ENCODE measurements at places on chromosomes 4 and X. TPM values are rescaled to one million over a fixed set of nuclear protein-coding genes. Genes with fewer than 3 reads are reported as not detected.

DNA sequence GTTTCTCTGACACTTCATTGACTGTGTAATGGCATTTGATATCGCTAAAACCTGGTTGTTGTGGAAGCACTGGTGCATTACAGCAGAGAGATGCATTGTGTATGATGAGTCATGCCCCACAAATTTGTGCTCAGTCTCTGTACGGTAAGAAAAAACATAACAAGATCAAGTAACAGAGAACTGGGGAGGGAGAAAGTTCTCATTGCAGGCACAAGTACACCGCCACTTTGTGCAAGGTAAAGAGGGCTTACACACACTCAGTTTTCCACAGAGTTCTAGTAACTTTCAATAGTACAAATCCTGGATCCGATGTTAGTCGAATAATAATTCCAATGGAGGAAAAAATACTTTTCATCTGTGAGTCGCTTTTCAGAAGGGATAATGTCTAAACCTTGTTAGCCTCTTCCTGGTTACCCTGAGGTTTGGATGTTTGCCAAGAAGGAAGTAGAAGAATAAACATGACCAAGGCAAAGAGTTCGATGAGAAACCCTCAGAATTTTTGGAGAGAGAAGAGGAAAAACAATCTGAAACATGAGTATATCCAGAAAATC is 512.5 kb upstream of the SLIT2 start:
- no peak for DNase-seq
- H3K27ac ChIP-seq = no peak overlapping the region
- no peaks in the 10 kb centered on the region for H3K27me3 ChIP-seq
- H3K4me1 ChIP-seq = peaks cover 17% of the 10 kb centered on the region
- H3K4me3 ChIP-seq = no peak overlapping the region

DNA sequence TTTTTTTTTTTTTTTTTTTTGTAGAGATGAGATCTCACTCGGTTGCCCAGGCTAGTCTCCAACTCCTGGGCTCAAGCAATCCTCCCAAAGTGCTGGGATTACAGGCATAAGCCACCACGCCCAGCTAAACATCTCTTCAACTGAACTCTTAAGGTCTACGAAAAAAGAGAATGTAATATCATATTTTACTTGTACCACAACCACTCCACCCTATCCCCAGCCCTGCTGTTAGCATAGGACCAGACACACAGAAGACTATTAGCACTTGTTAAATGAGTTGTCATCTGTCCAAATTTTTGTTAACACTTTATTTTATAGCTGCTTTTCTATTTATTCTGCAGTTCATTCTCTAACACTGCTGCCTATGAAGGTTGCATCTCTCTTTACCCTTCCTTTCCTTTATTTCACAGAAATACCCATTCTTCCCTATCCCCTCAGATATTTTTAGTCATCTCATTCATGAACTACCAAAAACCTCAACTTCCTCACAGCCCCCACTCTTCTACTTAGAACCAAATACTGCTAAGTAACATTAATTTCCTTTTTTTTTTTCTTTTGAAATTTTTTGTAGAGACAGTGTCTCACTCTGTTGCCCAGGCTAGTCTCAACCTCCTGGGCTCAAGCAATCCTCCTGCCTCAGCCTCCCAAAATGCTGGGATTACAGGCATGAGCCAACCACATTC is 10.1 kb downstream of the SNX12 start:
- no peak for DNase-seq
- no peaks in the 10 kb centered on the region for H3K27me3 ChIP-seq
- H3K4me1 ChIP-seq = no peaks in the 10 kb centered on the region
- H3K27ac ChIP-seq = no peak overlapping the region
- H3K36me3 ChIP-seq = peaks cover 14% of the 10 kb centered on the region

DNA sequence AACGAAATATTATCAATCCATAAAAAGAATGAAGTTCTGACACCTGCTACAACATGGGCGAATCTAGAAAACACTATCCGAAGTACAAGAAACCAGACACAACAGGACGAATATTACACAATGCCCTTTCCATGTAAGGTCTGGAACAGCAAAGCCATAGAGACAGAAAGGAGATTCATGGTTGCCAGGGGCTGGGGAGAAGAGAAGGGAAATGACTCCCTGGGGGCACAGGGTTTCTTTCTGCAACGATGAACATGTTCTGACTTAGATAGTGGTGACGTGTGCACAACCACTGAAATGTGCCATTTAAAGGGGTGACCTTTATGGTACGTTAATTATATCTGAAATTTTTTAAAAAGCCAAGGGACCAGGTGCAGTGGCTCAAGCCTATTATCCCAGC is 28.3 kb downstream of the GPR143 start:
- H3K27ac ChIP-seq = no peak overlapping the region
- no peak overlapping the region for H3K4me3 ChIP-seq
- peaks cover 7% of the 10 kb centered on the region for H3K36me3 ChIP-seq
- no peaks in the 10 kb centered on the region for H3K27me3 ChIP-seq
- DNase-seq = no peak

- H3K36me3 ChIP-seq = peaks cover 7% of the 10 kb centered on the region
- DNase-seq = no peak
- H3K27ac ChIP-seq = no peak overlapping the region
- H3K4me3 ChIP-seq = no peak overlapping the region
- H3K27me3 ChIP-seq = no peaks in the 10 kb centered on the region
These were observed 55.5 kb downstream of the CLDN22 start for GRCh38 chr4:183264614-183265013.

GRCh38 chrX:24027985-24028384 is 999 bp upstream of the KLHL15 start:
- no peak overlapping the region for H3K27ac ChIP-seq
- peak overlapping the region; percentile 39 for H3K4me3 ChIP-seq
- H3K36me3 ChIP-seq = peaks cover 3% of the 10 kb centered on the region
- H3K4me1 ChIP-seq = peaks cover 20% of the 10 kb centered on the region
- H3K27me3 ChIP-seq = no peaks in the 10 kb centered on the region

Gene UCP1
- total RNA-seq = not detected

Gene TMEM47
- 45.4 TPM for total RNA-seq

DNA sequence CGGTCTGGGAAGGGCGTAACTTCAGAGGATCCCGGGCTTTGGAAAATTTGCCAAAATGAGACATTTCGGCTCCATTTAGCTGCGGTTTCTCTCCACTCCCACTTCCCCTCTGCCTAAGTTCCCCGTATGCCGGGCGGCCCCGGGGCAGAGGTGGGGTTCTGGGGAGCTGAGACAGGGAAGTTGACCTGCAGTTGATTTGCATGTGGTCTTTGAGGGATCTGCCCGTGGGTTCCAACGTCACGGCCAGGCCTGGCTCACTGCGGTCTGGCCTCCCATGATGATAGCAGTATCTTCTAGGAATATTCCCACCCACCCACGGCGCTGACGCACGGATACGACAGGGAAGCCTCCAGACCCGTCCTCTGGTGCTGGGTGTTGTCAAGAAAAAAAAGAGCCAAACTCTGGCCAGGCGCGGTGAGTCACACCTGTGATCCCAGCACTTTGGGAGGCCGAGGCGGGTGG is 27.3 kb upstream of the CRLF2 start:
- DNase-seq = no peak
- no peak overlapping the region for H3K27ac ChIP-seq
- H3K27me3 ChIP-seq = peaks cover 3% of the 10 kb centered on the region
- H3K4me3 ChIP-seq = no peak overlapping the region
- no peaks in the 10 kb centered on the region for H3K4me1 ChIP-seq

DNA sequence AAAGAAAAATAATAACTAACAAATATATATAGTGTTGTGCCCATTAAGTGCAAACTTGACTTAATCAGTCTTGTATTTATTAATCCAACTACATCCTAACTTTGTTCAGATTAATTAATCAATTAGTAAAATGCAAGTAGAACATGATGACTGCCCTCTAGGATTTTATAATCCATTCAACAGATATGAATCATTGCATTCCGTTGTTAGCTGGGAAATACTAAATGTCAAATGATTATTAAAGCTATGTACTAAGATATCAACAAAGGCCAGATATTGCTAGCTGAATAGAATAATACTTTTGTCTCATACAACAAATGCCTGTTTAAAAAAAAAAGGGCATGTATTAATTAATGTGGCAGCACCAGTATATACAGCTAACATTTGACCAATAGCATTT is 1366.3 kb downstream of the STIM2 start:
- H3K4me3 ChIP-seq = no peak overlapping the region
- DNase-seq = no peak
- H3K4me1 ChIP-seq = peaks cover 27% of the 10 kb centered on the region
- H3K27ac ChIP-seq = no peak overlapping the region
- H3K27me3 ChIP-seq = no peaks in the 10 kb centered on the region
- no peaks in the 10 kb centered on the region for H3K36me3 ChIP-seq

DNA sequence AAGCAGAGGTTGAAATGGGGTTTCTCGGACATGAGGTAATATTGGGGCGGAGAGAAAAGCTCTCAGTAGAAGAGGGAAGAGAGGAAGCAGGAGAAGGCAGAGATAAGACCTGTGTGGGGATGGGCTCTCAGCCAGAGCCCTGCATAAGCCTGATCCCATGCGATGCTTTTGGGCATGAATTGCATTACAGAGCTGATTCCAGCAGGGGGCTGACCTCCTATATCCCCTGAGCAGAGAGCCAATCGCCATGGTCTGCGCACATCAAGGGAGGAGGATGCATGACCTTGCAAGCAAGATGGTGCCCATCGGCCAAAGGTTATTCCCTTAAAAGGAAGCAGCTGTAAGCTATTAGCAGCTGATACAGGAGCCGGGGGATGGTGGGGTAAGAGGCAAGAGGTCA is 7.6 kb downstream of the ANOS1 start:
- H3K27ac ChIP-seq = no peak overlapping the region
- H3K4me3 ChIP-seq = peak overlapping the region; percentile 11
- no peak for DNase-seq
- peaks cover 20% of the 10 kb centered on the region for H3K4me1 ChIP-seq
- peaks cover 2% of the 10 kb centered on the region for H3K36me3 ChIP-seq

GRCh38 chr4:20421603-20421985 is 169.9 kb downstream of the SLIT2 start:
- DNase-seq = no peak
- H3K27ac ChIP-seq = no peak overlapping the region
- H3K36me3 ChIP-seq = no peaks in the 10 kb centered on the region
- H3K4me3 ChIP-seq = no peak overlapping the region
- H3K4me1 ChIP-seq = peaks cover 8% of the 10 kb centered on the region

Gene LRIT3
- 0.19 TPM for total RNA-seq

GRCh38 chrX:769796-770195 is 139.2 kb downstream of the SHOX start:
- H3K4me1 ChIP-seq = no peaks in the 10 kb centered on the region
- peaks cover 50% of the 10 kb centered on the region for H3K27me3 ChIP-seq
- no peaks in the 10 kb centered on the region for H3K36me3 ChIP-seq
- H3K27ac ChIP-seq = no peak overlapping the region
- no peak for DNase-seq

GRCh38 chr4:113131621-113132020 is 82.2 kb downstream of the ANK2 start:
- DNase-seq = no peak
- peaks cover 42% of the 10 kb centered on the region for H3K4me1 ChIP-seq
- H3K36me3 ChIP-seq = peaks cover 9% of the 10 kb centered on the region
- H3K27me3 ChIP-seq = no peaks in the 10 kb centered on the region

DNA sequence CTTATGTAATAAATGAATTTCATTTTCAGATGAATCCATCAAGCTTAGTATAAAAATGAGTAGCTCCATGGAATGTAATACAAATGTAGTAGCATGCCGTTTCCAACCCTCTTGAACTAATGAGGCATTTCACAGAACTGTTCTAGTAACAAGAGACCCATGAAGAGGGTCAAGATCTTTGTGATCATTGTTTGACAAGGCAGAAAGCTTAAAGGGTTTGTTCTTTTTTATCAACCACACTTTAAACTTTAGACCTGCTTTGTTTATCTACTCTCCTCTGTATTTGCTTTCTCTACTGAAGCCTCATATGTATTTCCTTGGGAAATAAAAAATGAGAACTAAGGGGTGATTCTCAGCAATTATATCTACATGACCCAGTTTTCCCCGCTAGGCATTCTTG is 513.9 kb downstream of the ARAP2 start:
- no peak overlapping the region for H3K27ac ChIP-seq
- H3K36me3 ChIP-seq = no peaks in the 10 kb centered on the region
- H3K4me3 ChIP-seq = no peak overlapping the region
- DNase-seq = no peak
- no peaks in the 10 kb centered on the region for H3K27me3 ChIP-seq

GRCh38 chr4:159279084-159279483 is 176.2 kb downstream of the RAPGEF2 start:
- peaks cover 8% of the 10 kb centered on the region for H3K36me3 ChIP-seq
- H3K27me3 ChIP-seq = no peaks in the 10 kb centered on the region
- no peak overlapping the region for H3K27ac ChIP-seq
- H3K4me1 ChIP-seq = peaks cover 17% of the 10 kb centered on the region

GRCh38 chr4:138037696-138038095 is 204.5 kb downstream of the SLC7A11 start:
- H3K4me3 ChIP-seq = no peak overlapping the region
- H3K4me1 ChIP-seq = no peaks in the 10 kb centered on the region
- H3K27ac ChIP-seq = no peak overlapping the region
- no peaks in the 10 kb centered on the region for H3K27me3 ChIP-seq
- no peak for DNase-seq
- H3K36me3 ChIP-seq = no peaks in the 10 kb centered on the region

Gene SYTL5
- not detected for total RNA-seq

GRCh38 chr4:156497486-156497885 is 474.1 kb downstream of the PDGFC start:
- no peaks in the 10 kb centered on the region for H3K4me1 ChIP-seq
- DNase-seq = no peak
- H3K36me3 ChIP-seq = no peaks in the 10 kb centered on the region
- no peaks in the 10 kb centered on the region for H3K27me3 ChIP-seq

GRCh38 chrX:46662188-46662958 is 88.8 kb downstream of the CHST7 start:
- DNase-seq = no peak
- no peaks in the 10 kb centered on the region for H3K4me1 ChIP-seq
- H3K36me3 ChIP-seq = peaks cover 3% of the 10 kb centered on the region

DNA sequence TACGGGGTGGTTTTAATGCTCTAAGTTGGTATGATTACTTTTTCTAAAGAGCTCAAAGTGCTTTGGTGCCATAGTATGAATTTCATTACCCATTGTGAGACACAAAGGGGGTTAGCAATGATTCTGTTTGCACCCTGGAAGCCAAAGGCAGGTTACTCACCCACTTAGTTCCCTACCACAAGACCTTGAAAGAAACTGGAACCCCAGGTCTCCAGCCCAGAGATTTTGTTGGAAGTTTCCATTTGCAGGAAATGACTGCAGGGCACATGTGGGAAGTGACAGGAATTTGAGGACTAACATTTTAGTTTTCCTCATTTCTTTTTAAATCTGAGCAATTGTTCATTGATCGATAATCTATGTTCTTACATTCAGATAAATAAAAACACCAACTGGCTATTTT is 1.8 kb upstream of the HS3ST1 start:
- peak overlapping the region; percentile 45 for H3K4me3 ChIP-seq
- H3K27ac ChIP-seq = no peak overlapping the region
- no peaks in the 10 kb centered on the region for H3K36me3 ChIP-seq
- H3K4me1 ChIP-seq = peaks cover 16% of the 10 kb centered on the region

DNA sequence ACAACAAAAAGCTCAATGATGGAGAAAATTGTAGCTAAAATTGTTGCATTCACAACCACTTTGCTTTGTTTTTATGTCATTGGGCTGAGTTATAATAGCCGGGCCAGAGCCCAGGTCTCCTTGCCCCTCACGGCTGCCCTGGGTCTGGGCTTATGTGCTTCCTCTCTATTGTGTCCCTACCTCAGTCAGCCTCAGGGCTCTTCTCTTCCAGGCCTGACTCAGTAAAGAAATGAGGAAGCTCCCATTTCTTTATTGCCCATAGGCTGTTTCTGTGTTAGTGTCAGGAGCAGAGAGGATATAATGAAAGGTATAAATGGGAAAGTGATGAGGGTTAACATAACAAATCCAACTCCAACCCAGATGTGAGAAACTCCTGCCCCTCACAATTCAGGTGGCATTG is 18.0 kb downstream of the BST1 start:
- H3K36me3 ChIP-seq = no peaks in the 10 kb centered on the region
- no peak overlapping the region for H3K4me3 ChIP-seq
- no peaks in the 10 kb centered on the region for H3K4me1 ChIP-seq
- no peaks in the 10 kb centered on the region for H3K27me3 ChIP-seq
- DNase-seq = no peak

Measured in neural crest cell (in vitro differentiated cells).